ENCODE measurements at places on chromosomes 2 and 18. TPM values are rescaled to one million over a fixed set of nuclear protein-coding genes. Genes with fewer than 3 reads are reported as not detected.

The SERPINB13 gene
- polyA plus RNA-seq, result not detected

The KIF5C gene
- 0.17 TPM for polyA plus RNA-seq

The ARHGAP15 gene
- polyA plus RNA-seq, result not detected

The SERPINB12 gene
- not detected for polyA plus RNA-seq

The STARD6 gene
- not detected for polyA plus RNA-seq

The DSC2 gene
- polyA plus RNA-seq, result not detected

The ELOA2 gene
- not detected for polyA plus RNA-seq

The BMP10 gene
- not detected for polyA plus RNA-seq

The IL36RN gene
- not detected for polyA plus RNA-seq

The ABCB11 gene
- polyA plus RNA-seq, result not detected

The MAP2 gene
- 3.5 TPM for polyA plus RNA-seq

GRCh38 chr2:127007652-127008051 is 99.3 kb downstream of the BIN1 start:
- DNase-seq, result peak; percentile 36

DNA sequence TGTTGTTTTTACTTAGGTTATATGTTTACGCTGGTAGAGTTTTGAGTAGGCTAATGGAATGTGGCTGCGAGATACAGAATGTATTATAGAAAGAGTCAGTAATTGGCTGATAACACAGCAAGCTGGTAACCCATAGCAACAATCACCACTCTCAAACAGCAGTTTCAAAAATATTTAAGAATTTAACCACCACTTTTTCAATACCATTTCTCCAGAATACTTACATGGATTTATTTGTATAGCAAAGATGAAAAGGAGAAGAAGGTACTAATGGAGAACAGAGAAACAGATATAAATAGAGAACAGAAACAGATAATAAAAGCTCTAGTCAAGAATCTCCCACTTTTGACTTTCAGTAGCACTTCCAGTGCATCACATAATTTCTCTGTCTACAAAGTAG is 188.3 kb upstream of the SLC39A10 start:
- DNase-seq, result no peak

GRCh38 chr2:217902379-217903141 is 100.2 kb downstream of the TNS1 start:
- DNase-seq, result no peak

- DNase-seq, result no peak
Measured at GRCh38 chr2:45014016-45014702, 4.9 kb upstream of the SIX2 start.

GRCh38 chr2:3355951-3356569 is 21.6 kb downstream of the EIPR1 start:
- DNase-seq, result no peak

GRCh38 chr2:233807966-233808935 is 30.1 kb downstream of the MROH2A start:
- no peak for DNase-seq

DNA sequence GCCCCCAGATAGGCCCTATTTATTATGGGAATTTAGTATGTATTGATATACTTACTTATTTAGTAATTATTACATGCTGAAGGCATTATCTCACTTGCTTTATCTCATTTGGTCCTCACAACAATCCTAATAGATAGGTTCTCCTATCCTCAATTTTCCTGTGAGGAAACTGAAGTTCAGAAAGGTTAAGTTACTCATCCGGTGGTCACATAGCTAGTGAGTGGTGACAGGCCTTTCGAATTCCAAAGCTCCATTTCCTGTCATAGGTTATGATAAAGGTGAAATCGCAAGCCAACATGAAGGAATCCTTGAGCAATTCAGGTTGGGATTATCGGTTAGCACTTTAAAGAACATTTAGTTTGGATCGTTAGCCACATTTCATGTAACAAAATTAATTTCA is 33.3 kb downstream of the NAB1 start:
- no peak for DNase-seq

DNA sequence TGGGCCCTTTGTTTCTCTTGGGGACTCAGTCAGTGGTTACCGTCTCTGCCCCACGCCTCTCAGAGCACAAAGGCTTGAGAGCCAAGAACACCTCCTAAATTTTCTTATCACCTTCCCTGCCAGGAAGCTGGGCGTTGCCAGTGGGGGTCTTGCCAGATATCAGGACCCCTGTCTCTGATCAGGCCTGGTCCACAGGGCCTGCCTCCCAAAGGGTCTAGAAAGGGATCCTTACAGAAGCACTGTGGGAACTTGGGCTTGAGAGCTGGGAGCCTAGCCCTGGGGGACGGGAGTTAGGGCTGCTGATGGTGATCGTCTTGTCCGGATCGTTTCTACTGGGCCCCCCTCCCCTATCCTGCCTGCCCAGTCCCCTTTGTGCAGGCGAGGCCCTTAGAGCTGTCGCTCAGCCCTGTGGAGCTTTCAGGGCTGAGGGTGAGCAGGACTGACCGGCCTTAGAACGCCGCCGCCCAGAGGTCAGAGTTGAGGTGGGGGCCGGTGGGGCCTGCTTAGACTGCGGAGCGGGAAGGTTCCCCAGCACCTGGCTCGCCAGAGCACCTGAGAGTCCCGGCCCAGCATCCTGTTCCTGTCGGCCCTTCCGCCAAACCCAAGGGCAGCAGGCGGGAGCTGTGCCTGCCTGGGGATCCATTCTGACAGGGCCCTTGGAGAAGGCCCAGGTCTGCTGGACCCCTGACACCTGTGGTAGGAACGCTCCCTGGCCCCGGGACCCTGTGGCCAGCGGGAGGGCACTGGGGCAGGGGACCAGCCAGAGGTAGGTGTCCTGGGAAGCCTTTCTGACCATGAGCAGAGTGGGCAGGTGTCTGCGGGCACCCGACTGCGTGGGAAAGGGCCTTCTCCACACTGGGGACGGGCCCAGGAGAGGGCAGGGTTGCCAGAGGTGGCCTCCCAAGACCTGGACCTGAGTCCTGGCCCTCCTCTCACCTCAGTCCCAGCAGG is 956 bp downstream of the ESPNL start:
- no peak for DNase-seq

DNA sequence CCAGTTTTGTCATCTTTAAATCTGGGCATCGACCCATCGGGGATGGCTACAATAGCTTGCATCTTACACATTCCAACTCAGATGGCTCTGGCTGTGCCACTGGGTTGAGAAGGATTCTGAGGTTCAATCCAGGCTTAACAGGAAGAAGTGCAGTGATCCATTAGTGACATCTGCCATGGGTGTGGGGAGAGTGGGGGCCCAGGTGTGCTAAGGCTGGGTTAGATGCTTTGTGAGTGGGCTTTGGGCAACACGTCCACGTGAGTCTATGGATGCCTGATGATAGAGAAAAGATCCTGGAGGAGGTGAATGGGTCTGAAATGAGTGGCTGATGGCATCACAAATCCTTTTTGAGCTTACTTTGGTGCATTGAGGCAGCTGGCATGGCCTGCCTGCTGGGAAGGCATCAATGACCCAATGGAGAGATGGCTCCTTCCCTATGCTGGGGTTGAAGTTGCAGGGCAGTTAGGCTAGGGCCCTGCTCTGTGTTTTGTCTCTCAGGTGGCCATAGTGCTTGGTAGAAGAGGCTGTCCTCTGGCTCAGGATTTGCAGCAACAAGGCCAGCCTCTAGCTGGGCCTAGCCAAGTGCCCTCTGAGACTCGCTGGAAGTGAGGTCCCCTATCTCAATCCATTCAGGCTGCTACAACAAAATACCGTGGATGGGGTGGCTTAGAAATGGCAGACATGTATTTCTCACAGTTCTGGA is 56.7 kb downstream of the HS1BP3 start:
- no peak for DNase-seq

DNA sequence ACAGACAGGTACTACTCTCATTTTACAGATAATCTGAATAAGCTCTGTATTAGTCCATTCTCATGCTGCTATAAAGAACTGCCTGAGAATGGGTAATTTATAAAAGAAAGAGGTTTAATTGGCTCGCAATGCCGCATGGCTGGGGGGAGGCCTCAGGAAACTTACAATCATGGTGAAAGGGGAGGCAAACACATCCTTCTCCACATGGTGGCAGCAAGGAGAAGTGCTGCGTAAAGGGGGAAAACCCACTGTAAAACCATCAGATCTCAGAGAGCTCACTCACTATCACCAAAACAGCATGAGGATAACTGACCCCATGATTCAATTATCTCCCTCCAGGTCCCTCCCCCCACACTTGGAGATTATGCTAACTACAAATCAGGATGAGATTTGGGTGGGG is 254.4 kb downstream of the KCNE4 start:
- no peak for DNase-seq

DNA sequence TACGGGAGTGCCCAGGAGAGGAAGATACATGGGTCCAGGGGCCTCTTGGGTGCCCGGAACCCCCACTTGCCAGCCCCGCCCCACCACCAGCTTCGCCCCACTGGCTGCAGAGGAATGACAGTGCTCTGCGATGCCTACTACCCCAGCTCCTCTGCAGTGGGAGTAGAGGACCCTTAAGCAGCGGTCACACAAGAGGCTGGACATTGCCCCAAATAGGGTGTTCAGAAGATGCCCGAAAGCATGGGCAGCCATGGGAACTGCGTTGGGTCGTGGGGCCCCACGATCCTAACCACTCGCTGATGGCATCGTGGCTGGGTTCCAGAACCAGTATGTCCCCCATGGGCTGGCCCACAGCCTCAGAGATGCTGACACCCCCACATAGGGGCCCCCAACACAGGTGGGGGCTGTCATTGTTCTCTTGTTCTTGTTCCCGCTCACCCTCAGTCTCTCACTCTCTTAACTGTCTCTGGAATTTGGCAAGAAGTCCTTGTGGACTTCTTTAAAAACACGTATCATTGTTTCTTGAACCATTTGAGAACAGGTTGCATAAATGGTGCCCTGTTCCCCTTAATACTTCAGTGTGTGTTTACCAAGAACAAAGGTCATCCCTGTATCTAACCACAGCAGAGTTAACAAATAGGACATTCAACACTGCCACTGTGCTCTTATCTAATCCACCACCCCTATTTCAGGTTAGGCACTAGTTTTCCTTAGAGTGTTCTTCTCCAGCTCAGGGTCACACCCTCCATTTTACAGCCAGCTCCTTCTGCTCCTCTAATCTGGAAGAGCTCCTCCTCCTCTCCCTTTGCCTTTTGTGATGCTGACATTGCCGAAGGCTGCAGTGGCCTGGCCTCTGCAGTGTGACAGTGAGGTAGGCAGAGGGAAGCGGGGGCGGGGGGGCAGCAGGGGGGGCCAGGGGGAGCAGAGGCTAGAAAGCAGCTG is 76.3 kb downstream of the STPG4 start:
- no peak for DNase-seq

DNA sequence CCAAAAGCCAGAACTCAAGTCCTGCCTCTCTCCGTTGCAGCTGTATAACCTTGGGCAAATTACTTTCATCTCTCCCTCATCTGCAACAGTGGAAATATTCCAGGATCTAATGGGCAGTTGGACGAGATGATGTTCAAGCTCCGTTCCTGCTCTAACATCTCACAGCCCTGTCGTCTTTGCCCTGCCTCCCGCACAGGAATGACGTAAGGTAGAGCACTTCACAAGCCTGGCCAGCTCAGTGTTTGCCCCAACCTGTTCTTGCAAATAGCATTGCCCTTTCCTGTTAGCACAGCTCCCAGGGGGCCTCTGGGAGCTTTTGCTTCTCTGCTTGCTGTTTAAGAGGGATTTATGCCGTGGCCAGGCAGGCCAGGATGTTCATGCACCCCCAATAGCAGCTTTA is 107.9 kb downstream of the KLHL29 start:
- DNase-seq, result no peak

- DNase-seq, result no peak
Measured at GRCh38 chr2:118481299-118481698, 366.1 kb downstream of the EN1 start.
